ENCODE measurements at places on chromosomes 5 and 9.

DNA sequence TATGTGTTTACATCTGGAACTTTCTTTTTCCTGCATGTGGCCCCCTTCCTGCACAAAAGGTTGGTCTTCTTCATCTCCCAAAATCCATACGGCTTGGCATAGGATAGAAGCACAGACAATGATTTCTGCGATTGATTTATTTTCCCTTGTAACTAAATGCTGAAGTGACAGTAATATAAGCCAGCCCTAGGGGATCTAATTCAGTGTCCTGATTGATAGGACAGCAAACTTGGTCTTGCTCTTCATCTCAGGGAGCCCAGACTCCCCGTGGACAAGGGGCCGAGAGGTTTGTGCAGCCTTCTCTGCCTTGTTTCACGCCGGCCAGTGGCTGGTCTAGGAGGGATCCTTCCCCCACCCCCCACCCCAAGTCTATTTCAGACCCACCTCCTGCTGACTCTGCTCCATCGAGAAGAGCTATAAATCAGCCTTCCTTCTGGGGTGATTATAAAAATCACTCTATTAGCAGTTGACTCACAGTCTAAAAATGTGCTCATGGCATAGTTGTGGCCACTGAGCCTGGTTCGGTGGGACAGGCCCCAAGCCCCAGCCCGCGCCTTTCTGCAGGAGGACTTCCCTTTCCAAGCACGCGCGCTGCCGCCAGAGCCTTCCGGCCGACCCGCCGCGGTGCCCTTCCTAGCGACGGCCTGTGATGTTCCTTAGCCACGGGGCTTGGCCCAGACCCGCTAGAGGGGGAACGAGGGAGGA is 89.8 kb upstream of the COL5A1 start:
- DNase-seq: no peak

DNA sequence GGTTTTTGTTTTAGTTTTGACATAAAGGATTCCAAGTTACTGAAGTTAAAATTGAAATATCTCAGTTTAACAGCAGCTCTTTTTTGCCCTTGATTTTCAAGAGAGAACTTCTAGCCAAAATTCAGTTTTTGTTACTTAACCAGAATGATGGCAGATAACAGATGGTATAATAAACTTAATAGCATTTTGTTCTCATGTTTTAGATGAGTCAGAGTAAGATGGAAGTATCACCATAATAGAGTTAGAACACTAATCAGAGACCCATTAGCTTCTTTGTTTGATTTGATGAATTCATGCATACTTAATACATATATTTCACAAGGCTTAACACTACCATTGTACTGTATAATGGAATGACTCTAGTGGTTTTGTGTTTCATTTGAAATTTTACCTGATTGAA is 11.9 kb downstream of the ZCCHC9 start:
- DNase-seq: no peak

DNA sequence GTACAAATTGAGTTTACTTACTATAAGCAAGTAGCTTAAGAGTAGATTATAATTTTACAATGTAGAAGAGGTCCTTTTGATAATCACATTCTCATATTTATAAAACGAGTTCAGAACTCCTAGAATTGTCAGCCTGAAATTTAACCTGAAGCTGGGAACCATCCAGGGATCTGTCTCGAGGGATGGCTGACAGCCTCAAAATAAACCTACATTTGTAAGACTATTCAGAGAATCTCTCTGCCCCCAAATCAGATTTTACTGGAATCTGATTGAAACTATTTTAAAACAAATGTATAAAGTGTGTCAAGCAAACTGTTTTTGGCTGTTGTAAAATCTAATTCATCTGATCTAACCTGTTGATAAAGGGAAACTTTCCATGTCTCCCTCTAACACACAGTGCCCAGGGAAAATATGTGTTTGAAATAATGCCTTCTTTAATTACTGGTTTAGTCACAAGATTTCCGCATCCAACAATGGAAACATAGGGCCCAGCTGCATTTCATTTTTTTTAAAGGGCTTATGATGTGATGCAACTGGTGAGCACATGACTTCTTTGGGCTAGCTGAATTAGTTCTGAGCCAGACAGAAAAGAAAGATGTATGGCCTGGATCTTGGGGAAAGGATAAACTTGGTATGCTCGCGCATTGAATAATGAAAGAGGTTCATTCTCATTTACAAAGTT is 30.3 kb downstream of the SLC25A46 start:
- DNase-seq: no peak

GRCh38 chr9:21747175-21747574 is 55.3 kb upstream of the MTAP start:
- no peak for DNase-seq

GRCh38 chr5:172644711-172645110 is 3.6 kb downstream of the NEURL1B start:
- DNase-seq: no peak

- no peak for DNase-seq
Measured at GRCh38 chr5:181069767-181070491, 29.9 kb downstream of the BTNL9 start.

GRCh38 chr5:42759456-42759855 is 2.8 kb downstream of the CCDC152 start:
- no peak for DNase-seq

DNA sequence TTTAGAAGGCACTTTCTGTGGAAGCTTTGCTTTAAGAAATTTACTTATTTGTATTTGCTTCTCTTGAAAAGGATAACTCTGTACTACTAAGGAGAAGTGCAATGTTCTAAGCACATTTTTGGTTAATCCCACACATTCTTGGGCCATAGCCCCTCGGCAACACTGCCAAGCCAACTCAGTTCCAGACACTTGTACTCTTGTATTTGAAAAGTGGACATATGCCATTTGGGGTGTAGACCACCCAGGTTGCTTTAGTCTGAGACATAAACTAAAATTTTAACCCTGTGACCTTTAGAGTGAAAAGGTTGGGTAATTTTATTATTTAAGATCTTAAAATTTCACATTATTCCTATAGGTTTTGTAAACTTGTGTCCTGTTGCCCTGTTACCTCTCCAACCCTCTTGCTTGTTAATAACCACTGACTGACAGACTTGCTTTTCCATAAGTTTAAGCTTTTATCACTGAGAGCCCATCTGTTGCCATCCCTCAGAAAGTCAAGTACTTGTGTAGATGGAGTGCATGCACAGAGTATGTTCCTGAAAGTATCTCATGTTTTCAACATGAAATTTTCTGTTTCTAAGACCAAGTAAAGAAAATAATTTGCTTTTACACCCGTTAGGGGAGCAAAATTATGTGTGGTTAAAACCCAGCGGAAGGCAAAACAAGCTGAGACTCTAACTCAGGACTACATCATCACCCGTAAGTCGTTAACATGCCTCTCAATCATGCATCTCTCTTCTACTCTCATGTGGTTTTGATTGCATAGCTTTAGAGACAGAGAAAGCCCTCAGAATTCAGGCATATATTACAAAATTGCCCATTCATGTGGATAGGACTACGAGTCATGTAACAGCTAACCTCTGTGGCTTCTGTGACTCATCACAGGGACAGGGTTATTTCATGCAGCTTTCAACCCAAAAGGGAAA is 117.3 kb downstream of the GDNF start:
- DNase-seq: no peak

GRCh38 chr9:126592461-126592860 is 21.3 kb upstream of the LMX1B start:
- no peak for DNase-seq

- no peak for DNase-seq
Measured at GRCh38 chr5:109580225-109580624, 109.5 kb upstream of the MAN2A1 start.

DNA sequence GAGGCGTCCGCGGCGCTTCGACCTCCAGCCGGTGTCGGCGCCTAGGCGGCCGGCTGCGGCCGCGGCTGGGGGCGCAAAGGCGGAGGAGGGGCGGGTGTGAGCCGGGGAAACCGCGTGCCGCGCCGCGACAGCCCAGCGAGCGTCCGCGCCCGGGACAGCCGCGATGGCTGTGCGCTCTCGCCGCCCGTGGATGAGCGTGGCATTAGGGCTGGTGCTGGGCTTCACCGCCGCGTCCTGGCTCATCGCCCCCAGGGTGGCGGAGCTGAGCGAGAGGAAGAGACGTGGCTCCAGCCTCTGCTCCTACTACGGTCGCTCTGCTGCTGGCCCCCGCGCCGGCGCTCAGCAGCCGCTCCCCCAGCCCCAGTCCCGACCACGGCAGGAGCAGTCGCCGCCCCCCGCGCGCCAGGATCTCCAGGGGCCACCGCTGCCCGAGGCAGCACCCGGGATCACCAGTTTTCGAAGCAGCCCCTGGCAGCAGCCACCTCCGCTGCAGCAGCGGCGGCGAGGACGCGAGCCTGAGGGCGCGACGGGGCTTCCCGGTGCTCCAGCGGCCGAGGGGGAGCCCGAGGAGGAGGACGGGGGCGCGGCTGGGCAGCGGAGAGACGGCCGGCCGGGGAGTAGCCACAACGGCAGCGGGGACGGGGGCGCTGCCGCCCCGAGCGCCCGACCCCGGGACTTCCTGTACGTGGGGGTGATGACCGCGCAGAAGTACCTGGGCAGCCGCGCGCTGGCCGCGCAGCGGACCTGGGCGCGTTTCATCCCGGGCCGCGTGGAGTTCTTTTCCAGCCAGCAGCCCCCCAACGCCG is 605 bp downstream of the CHSY3 start:
- DNase-seq: no peak

DNA sequence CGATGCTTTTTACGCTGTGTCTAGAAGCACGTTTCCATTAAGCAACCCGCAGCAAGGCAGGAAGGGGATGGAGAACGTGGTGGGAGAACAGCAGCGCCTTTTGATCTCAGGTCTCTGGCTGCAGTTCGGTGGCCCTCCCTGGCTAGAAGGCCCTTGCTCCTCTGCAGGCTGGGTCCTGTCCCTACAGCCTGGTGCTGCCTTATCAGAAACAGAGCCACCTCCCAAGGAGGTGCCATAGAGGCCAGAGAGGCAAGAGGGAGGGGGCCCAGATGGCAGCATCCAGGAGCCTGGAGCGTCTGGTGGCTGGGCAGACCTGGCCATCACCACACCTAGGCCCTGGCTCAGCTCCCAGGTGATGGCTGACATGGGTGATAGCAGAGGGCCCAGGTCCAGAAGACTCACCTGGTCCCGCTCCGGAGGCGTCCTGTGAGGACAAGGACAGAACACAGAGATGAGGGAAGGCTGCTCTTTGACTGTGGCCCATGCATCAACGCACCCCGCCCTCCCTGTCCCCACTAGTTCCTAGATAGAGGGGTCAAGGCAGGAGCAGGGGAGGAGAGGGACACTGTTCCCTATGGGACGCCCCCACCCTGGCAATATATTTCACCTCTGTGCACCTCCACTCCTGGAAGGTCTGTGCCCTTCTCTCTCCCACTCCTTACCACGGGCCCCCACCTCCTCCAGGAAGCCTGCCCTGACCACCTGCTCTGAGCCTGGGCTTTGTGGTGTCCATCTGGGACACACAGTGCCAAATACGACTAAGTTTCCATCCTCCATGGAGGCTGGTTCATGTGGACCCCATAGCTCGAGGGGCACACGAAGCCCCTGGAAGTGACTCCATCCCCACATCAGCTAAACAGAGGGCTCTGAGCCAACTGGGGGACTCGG is 41.6 kb upstream of the SARDH start:
- DNase-seq: no peak

DNA sequence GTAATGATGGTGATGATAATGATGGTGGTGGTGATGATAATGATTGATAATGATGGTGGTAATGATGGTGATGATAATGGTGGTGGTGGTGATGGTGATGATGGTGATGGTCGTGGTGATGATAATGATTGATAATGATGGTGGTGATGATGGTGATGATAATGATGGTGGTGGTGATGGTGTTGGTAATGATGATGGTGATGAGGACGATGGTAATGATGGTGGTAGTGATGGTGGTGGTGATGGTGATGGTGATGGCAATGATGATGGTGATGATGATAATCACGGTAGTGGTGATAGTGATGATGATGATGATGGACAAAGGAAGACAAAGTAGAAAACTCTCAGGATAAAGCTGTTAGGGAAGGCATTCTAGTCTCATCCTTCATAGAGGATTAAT is 310.5 kb downstream of the MSX2 start:
- no peak for DNase-seq

- DNase-seq: no peak
Measured at GRCh38 chr9:21833090-21833801, 30.8 kb downstream of the MTAP start.

DNA sequence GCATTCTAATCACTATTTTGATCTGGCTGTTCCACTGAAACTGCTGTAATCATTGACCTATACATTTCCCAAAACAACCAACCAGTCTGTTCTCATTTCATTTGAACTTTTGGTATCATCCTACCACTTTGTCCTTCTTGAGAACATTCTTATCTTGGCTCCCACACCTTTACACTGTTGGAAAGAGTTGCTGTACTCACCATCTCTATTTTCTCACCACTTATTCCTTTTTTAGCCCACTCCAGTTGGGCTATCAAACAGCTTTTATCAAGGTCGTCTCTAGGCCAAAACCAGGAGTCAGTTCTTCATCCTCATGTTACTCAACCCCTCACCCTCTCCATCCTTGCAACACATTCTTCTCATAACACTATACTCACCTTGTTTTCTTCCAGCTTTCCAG is 170.1 kb downstream of the KDM4C start:
- DNase-seq: no peak

GRCh38 chr9:121853617-121854395 is 202.4 kb downstream of the DAB2IP start:
- DNase-seq: no peak

DNA sequence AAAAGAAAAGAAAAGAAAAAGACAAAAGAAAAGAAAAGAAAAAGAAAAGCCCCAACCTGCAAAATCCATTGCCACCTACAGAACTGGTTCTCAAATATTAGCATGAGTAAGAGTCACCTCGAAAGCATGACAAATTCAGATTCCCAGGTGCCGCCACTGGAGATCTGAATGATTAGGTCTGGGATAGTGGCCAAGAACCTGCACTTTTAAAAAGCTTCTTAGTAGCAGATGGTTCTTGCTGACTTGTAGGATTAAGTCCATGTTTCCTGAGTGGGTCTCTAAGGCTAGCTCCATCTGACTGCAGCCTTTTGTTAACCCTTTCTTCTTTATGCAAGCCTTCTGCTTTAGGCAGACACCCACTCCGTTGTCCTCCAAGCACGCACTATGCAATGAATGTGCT is 178.5 kb upstream of the CDH18 start:
- no peak for DNase-seq

GRCh38 chr9:136995772-136996311 is 526 bp downstream of the CLIC3 start:
- no peak for DNase-seq

DNA sequence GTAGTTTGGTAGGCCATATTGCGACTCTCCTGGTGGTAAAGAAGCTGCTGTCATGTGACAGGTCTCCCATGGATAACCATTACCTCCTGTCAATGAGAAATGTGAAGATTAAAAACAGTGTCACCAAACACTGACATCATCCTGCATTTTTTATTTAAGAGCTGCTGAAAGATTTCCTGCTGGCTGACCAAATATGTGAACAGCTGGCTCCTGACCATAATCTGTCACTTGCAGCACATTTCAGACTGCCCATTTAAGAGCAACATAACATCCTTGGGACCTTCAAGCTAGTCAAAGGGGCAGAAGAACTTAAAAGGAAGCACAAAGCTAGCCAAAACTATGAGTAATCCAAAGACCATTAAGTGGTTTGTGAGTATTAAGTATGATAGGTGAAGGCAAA is 288.0 kb downstream of the IZUMO3 start:
- no peak for DNase-seq

All from left forelimb (tissue), 1 donor.